Dorsolateral prefrontal cortex (tissue), 122 donors: ENCODE measurements at places on chromosomes 16 and 17. TPM values are rescaled to one million over a fixed set of nuclear protein-coding genes. Genes with fewer than 3 reads are reported as not detected.

- DNase-seq, result no peak
Measured at GRCh38 chr17:45409659-45410076, 23.0 kb downstream of the ARHGAP27 start.

DNA sequence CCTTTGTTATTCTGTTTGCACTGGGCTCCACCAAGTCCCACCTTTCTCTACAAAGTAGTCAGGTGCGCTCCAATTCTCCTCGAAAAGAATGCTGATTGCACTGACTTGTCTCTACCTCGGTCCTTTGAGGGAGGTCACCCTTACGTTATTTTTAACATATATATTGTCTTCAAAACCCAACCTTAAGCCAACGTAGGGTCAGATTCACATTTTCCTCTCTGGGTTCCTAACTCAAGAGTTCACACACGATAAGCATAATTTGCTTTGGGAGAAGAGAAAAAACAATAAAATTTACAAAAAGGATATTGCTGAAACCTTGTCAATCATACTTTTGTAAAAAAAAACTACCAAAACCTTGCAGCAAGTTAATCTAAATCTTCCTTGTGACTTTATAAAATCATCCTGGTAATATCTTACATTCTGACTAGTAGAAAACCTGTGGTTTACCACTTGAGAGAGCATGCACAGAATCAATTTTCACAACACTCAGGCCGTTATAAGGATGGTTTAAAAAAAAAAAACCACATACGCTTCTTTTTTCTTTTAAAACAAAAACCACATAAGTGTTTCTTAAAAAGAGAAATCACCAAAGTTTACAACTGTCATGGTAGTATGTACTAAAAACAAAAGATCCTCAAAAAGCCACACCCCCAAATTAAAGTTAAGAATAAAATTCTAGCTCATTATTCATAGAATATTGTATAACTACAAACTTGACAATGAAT lies 72.2 kb upstream of the TRAP1 start:
- no peak for DNase-seq

- no peak for DNase-seq
Measured at GRCh38 chr17:35001549-35001948, 21.2 kb downstream of the LIG3 start.

DNA sequence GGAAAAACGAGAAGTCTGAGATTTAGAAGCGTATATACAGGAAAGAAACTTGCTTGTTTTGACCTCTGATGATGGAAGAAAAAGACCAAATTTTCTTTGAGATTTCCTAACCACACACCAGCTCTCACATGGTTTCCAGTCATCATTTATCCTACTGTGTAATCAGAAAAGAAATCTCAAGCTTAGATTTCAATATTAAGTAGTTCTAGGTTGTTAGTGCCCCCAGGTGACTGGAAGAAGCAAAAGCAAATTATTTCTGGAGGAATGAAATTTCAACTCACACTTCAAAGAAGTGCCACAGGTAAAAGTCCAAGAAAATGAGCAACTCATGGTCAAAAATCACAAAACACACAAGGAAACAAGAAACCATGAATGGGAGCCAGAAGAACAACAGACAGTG lies 51.8 kb upstream of the KDM6B start:
- DNase-seq, result no peak

DNA sequence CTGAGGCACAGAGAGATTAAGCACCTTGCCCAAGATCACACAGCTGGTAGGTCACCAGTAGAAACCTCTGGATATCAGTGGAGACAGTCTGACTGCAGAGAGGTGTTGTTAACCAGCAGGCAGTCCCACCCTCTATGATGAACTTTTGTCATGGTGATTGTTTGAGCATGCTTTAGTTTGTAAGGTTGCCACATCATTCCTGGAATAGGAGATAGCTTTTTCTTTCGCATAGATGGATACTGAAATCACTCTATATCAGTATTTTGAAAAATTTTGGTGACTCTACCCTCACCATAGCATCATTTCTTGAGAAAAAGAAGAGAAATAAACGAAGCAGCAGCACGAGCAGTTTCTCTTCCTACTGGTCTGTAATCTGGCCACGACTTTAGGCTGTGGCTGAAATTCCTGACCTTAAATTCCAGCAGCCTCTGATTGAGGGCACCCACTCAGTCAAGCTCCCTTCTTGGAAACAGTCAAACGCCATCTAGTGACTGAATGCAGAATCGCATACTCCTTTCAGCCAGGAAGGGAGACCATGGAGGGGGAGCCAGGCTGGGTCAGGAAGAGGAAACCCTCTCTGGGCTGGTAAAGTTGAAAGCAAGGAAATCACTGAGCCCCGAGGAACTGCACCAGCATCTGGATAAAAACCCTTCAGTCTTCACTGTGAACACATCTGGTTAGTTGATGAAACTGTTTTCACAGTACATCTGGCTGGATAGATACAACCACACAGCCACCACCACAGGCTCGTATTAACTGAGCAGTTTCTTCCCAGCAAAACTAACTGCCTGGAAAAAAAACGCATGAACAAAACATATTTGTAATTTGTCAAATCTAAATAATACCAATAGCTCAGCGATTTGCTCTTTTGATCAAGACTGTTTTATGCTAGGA lies 108.5 kb upstream of the XYLT1 start:
- no peak for DNase-seq

The SLC13A2 gene
- 0.22 TPM for total RNA-seq

The SLC16A5 gene
- total RNA-seq, result 1.6 TPM

DNA sequence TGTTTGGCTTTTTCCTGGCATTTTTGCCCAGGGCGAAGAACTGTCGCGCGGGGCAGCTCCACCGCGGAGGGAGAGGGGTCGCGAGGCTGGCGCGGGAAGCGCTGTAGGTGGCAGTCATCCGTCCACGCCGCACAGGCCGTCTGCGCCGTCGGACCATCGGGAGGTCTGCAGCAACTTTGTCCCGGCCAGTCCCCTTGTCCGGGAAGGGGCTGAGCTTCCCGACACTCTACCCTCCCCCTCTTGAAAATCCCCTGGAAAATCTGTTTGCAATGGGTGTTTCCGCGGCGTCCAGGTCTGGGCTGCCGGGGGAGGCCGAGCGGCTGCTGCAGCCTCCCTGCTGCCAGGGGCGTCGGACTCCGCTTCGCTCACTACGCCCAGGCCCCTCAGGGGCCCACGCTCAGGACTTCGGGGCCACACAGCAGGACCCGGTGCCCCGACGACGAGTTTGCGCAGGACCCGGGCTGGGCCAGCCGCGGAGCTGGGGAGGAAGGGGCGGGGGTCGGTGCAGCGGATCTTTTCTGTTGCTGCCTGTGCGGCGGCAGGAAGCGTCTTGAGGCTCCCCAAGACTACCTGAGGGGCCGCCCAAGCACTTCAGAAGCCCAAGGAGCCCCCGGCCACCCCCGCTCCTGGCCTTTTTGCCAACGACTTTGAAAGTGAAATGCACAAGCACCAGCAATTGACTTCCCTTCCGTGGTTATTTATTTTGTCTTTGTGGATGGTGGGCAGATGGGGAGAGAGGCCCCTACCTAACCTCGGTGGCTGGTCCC lies 2.3 kb upstream of the CBX4 start:
- DNase-seq, result no peak

DNA sequence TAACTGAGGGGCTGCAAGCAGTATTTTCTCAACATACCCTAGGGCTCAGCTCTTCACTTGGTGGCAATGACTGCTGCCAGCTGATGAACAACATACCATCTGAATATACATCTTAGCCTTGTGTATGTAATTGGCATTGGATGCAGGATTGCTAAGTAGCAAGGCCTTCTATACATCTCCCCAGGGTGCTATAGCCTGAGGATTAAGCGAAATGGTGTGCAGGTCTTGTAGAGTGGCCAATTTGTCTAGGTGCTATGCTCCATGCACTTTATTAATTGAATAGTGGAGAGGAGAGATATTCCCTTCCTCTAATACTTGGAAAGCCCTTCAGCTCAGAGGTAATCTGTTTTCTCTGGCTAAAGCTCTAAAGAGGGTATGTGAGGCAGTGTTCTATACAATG lies 71.9 kb downstream of the KIF2B start:
- DNase-seq, result no peak

GRCh38 chr17:63821804-63822203 lies 5.4 kb upstream of the PSMC5 start:
- DNase-seq, result no peak

The KRT31 gene
- total RNA-seq, result 0.71 TPM

The C16orf87 gene
- total RNA-seq, result 11.8 TPM

The TERB1 gene
- not detected for total RNA-seq

DNA sequence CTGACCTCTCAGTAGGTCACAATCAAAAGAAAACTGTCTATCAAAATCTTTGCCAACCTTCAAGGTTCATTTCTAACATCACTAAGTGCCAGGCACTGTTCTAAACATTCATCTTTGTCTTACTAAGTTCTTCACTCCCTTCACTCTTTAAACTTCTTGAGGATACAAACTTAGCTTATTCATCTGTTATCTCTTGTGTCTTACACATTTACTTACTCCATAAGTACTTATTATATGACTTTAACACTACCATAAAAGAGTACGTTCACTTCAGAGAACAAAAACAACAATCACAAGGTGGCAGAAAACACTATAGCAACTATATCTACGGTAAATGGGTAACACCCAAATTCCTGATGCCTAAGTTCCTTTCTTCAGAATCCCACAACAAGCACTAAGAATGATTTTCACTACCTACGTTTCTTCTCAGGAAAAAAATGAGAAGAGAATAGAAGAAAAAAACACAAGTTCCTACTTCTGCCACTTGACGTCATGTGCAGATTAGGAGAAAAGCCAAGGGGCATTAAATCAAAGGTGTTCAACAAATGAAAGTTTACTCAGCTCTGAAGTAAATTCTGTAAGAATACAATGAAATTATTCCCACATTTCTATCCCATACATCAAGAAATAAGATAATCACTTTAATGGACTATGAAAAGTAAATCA lies 29.2 kb downstream of the KANSL1 start:
- no peak for DNase-seq

- no peak for DNase-seq
Measured at GRCh38 chr17:19613979-19614378, 34.6 kb upstream of the ALDH3A2 start.

- DNase-seq, result no peak
Measured at GRCh38 chr16:49458656-49459445, 85.2 kb downstream of the C16orf78 start.

The MAPT gene
- 422 TPM for total RNA-seq

- DNase-seq, result peak; percentile 44
Measured at GRCh38 chr17:67289181-67289876, 44.3 kb upstream of the HELZ start.

- DNase-seq, result no peak
Measured at GRCh38 chr16:78762222-78762621, 662.8 kb downstream of the WWOX start.

The RAC3 gene
- 20.7 TPM for total RNA-seq

The LPO gene
- total RNA-seq, result 0.50 TPM

DNA sequence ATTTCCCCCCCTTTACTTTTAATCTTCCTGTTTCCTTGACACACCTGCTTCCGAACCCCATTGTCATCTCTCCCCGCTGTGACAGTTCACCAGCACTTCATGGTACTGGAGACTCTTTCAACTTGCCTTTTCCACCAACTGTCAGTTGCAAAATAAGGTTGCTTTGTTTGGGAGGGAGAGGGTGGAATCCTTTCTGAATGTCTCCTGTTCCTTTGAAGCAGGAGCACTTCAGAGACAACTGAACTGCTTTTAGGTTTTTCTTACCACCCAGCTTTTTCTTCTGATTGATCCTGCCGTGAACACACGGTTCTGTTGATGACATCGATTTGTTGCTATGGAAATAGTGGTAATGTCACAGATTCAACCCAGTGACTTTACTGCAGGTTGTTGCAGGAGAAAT lies 42.0 kb downstream of the RPA1 start:
- no peak for DNase-seq

DNA sequence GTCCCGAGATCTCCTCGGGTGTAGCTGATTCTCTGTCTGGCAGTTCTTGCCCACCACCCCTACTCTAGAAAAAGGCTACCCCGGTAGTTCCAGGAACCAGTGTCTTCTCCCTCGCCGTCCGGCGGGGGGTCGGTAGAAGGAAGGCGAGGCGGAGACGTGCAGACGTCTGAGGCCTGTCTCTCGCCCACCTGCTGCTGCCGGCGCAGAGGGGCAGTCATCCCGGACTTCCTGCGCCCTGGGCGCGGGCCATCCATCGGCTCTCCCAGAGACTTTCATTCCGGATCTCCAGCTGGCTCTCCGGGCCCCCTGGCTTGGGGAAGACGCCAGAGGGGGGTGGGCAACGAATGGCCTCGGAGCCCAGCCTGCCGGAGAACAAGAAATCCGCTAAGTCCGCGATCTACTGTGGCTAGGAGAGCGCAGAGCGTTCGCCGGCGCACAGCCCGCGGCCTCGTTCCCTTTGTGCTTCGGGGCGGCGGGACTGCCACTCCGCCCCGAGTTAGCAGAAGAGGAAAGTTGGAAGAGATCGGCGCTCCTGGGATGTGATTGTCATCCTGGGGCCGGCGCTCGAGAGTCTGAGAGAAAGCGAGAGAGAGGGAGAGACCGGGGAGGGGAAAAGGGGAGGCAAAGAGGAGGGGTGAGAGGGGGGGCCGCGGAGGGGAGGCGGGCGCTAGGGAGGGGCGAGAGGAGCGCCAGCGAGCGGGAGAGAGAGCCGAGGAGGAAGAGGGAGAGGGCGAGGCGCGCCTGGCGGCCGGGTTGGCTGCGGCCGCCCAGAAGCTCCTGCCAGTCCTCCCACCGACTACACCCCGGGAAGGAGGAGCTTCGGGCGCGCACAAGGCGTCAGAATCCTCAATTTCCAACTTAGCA lies at the start of gene IRX5:
TSS of gene IRX5 (plus strand) at position 861 of the 864 bp plus-strand sequence. CDS start 334 bp downstream, outside the sequence.
- DNase-seq, result peak; percentile 58

DNA sequence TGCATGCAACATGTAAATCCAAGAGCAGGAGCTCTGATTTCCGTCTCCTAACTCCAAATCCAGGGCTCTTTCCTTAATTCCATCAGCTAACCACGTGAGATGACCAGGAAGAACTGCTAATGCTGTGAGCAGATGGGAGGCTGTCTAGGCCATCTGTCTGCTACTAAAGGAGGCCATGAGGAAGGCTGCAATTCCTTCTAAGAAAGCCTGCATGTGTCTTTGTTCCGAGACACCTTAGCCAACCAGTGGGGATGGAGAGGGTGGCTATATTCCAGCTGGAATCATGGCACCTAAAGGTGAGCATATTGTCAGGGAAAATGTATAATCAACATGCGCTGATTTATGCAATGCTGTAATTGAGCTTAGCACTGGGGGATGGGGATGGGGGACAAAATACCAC lies 267.2 kb upstream of the CDH5 start:
- DNase-seq, result no peak

The ZNF205 gene
- total RNA-seq, result 12.4 TPM

The CHAD gene
- total RNA-seq, result 5.3 TPM

DNA sequence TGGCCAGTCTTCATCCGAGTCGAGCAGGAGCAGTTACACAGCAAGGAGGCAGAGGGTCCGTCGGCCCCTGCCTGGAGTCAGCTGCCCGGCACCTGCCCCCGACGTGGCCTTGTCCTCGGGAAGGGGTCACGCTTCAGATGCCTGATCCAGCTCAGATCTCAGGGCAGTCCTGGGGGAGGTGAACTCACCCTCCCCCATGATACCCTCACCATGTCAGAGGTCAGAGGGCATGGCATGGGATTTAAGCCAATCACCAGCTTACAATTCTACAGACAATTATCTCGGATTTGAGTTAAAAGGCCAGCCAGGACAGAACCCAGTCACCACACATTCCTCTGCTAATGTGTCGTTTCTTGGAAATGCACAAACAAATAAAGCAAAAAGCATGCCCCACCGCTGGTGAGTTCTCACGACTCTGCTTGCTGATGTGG lies 211.3 kb downstream of the FOXL1 start:
- no peak for DNase-seq

- peak; percentile 19 for DNase-seq
Measured at GRCh38 chr16:88924834-88925539, 52.0 kb downstream of the CBFA2T3 start.

The SEC14L1 gene
- 231 TPM for total RNA-seq

- peak; percentile 99 for DNase-seq
Measured at GRCh38 chr16:4846901-4847773, at the start of the genes GLYR1 and UBN1. TSS of gene GLYR1 (minus strand) at chr16:4847288. CDS start at chr16:4847265, 23 bp downstream. TSS of gene UBN1 (plus strand) at chr16:4847481. CDS start at chr16:4852918, 5,437 bp downstream.
